GDM1 (cell line): ENCODE measurements at places on chromosomes 7 and 10.

GRCh38 chr10:21172542-21172929 is 275.4 kb upstream of the NEBL start:
- DNase-seq, result no peak

DNA sequence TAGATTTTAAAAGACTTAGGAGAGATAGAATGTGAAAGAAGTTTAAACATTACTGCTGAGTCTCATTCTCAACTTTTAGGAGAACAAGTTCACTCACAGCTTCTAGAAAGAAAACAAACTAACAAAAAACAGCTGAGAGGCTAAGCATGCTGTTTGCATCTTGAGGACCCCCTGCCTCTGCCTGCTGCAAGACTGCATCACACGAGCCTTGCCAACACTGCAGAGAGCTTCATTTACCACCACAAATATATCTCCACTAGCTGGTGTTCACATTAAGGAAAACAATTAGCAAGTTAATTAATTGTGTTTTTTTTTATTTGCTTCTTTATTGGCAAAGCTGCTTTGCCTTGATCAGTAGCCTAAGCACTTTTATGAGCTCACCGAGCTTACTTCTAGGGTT is 336.6 kb upstream of the KIAA1217 start:
- DNase-seq, result no peak

DNA sequence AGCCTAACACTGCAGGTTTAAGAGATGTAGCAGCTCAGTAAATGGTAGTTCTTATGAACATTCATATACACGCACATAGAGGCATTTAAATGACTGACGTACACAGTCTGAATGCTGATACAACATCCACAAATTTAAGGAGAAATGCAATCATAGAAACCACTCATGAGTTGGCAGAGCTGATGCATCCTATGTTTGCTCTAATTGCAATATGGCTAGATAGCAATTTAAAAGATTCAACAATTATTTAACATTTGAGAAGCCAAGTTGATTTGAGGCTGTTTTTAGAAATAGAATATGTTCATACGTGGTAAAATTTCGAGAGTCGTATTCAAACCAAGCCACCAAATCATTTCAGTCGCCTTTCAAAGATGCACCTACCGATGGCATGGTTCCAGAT is 135.6 kb downstream of the PFKFB3 start:
- DNase-seq, result no peak

DNA sequence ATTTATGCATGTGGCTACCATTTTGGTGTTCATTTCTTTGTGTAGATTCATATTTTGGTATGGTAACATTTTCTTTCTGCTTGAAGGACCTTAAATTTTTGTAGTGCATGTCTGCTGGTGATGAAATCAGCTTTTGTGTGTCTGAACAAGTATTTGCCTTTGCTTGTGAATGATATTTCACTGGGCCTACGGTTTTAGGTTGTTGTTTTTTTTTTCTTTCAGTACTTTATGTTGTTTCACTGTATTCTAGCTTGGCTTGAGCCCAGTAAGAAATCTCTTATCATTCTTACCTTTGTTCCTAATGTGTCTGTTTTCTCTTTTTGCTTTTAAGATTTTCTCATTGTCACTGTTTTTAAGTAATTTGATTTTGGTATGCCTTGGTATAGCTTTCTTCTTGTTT is 31.9 kb downstream of the SAMD8 start:
- DNase-seq, result no peak

DNA sequence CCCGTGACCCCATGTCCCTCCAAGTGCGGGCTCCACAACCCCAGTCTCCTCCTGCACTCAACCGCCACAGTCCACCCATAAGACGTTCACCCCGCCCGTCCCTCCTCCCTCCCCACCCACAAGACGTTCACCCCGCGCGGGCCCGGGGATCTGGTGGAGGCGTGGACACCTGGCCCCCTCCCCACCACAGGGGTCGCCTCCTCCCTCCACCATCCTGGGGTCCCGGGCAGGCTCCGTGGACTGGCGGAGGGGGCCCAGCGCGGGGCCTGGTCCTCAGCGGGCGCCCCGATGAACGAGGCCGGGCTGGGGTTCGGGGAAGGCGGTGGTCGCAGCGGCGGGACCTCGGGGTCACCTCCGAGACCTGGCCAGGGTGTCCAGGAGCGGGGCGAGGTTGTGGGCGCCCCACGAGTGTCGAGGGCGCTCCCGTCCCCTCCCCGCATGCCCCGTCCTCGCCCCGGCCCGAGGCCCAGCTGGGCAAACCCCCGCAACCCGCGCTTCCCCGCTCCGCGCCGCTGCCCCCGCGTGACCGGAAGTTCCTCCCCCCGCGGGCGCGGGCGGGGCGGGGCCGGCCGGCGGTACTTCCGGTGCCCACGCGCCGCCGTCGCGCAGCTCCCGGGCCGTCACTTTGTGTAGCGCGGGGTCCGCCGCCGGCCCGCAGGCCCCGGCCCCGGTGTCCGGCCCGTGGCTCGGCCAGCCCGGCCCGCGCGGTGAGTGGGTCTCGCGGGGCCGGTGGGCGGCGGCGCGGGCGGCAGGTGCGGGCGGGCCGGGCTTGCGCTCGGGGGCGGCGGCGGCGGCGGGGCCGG is at the start of gene ZNF316:
ZNF316 (plus strand) TSS at position 578 of the 803 bp plus-strand sequence. CDS start 5,092 bp downstream, outside the sequence.
- DNase-seq, result peak; percentile 48

DNA sequence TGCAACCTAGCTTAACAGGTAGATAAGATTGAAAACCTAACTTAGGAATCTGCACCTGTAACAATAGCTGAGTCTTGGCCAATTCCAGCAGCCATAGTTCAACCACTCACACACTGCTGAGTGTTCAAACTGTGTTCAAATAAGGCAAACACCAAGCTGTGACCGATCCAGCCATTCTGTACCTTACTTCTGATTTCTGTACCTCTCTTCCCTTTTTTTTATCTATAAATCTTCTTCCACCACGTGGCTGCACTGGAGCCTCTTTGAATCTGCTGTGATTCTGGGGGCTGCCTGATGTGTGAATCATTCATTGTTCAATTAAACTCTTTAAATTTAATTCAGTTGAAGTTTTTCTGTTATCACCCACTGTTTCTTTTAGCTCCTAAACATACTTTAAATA is 15.7 kb upstream of the FOXL3 start:
- DNase-seq, result peak; percentile 20

GRCh38 chr10:126872768-126873167 is 32.5 kb upstream of the DOCK1 start:
- no peak for DNase-seq

GRCh38 chr7:94303118-94303517 is 91.6 kb upstream of the COL1A2 start:
- no peak for DNase-seq
